Progenitor cell of endocrine pancreas (in vitro differentiated cells): ENCODE measurements at places on chromosomes 6 and 20. TPM values are rescaled to one million over a fixed set of nuclear protein-coding genes. Genes with fewer than 3 reads are reported as not detected.

GRCh38 chr6:18433059-18433458, 45.9 kb downstream of the RNF144B start:
- DNase-seq = no peak

- DNase-seq = no peak
These were observed 12.9 kb downstream of the LAMA5 start for GRCh38 chr20:62354031-62354808.

DNA sequence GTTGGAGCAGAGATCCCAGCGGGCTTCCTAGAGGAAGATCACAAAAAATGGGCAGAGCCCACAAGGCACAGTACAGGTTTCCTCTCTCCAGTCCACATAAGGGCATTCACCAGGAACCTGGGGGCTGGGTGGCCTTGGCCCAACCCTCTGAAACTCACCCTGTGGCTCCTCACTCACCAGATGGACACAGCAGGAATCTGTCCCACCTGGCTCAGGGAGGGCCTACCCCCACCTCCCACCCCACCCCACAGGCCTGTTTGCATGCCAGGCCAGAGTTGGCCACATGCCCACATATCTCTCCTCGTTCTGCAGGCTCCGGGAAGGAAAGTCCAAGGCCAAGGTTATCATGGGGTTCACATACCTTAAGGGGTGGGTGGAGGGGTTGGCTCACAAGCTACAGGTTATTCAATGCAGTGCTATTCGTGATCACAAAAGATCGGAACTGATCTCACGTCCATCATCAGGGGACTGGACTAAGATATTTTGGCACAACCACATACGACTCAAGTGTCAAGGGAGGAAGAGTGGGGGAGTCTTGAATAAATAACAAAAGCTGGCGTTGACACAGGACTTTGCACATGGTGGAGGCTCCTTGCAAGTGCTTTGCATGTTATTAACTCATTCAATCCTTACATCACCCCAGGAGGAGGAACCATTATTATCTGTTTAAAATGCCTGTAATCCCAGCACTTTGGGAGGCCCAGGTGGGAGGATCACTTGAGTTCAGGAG, 13.0 kb downstream of the RIPOR3 start:
- no peak for DNase-seq

DNA sequence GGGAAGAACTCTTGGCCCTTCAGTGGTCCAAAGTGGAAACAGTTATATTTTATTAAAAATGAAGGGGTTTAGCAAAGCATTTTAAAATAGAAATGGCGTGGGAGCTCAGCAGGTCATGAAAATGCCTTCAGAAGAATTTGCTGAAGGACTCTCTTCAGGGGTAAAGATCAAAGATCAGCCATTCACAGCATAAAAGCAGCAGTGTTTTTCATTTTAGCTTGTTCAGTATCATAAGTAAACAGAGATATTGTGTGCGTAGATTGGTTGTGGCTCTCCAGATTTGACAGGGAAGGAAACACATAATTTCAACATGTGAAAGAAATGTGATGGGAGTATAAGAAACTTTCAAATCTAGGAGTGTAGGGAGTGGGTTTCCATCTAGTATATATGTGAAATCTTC, 519.2 kb upstream of the MAP3K7 start:
- no peak for DNase-seq

DNA sequence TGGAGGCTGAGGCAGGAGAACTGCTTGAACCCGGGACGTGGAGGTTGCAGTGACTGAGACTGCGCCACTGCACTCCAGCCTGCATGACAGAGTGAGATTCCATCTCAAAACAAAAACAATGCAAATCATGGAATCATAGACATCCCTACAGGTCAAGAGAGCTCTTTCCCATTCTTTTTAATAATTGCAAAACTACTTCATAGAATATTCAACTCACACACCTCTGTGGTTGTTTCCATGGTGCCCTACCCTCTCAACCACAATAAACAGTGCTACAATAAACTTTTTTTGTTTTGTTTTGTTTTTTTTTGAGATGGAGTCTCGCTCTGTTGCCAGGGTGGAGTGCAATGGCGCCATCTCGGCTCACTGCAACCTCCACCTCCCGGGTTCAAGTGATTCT, 11.8 kb upstream of the ADNP start:
- DNase-seq = no peak

- DNase-seq = no peak
These were observed 17.9 kb downstream of the PNRC1 start for GRCh38 chr6:89098461-89098860.

- DNase-seq = no peak
These were observed 586.5 kb downstream of the EPM2A start for GRCh38 chr6:145148776-145149175.

- no peak for DNase-seq
These were observed 57.6 kb downstream of the DAAM2 start for GRCh38 chr6:39849764-39850163.

GRCh38 chr6:35044761-35045421, 96.2 kb downstream of the TCP11 start:
- no peak for DNase-seq

- no peak for DNase-seq
These were observed 27.5 kb upstream of the AFDN start for GRCh38 chr6:167799033-167799821.

GRCh38 chr20:9228774-9229450, 160.0 kb downstream of the PLCB4 start:
- DNase-seq = no peak

DNA sequence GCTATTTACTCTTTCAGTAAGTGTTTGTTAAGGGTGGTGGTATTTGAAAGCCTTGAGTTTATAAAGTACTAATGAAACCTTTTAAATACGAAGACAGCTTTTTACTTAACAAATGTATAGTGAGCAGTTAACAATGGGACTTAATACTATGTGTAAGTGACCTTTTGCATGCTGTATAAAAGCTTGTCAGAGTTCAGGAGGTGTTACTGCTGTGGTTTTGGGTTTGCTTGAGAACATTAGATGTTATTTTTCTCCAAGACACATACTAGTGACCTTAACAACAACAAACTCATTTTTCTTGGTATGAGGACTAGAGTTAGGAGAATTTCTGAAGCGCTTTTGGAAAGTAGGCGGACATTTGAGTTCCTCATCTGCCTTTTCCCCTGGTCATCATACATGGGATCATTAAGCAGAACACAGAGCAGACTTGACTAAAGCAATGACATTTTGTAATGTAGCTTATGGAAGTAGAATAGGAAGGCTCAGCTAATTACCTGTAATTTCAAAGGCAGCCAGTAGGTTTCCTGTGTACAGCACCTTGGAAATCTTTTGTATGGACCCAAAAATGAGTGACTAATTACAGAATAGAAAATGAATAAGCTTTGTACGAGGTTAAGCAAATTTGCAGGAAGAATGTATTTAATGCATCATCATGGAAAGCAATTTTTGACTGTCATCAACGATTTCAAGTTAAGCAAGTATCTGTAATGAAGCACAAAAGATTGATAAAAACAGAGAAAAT, 14.1 kb downstream of the CDYL start:
- DNase-seq = no peak

- DNase-seq = no peak
These were observed 112.8 kb downstream of the TOX2 start for GRCh38 chr20:44027343-44028002.

GRCh38 chr20:54105653-54106052, 35.3 kb upstream of the BCAS1 start:
- DNase-seq = no peak

GRCh38 chr6:166168616-166169548, 1.2 kb upstream of the TBXT start:
- no peak for DNase-seq

- no peak for DNase-seq
These were observed 9.5 kb downstream of the TMEM30A start for GRCh38 chr6:75275067-75275466.

DNA sequence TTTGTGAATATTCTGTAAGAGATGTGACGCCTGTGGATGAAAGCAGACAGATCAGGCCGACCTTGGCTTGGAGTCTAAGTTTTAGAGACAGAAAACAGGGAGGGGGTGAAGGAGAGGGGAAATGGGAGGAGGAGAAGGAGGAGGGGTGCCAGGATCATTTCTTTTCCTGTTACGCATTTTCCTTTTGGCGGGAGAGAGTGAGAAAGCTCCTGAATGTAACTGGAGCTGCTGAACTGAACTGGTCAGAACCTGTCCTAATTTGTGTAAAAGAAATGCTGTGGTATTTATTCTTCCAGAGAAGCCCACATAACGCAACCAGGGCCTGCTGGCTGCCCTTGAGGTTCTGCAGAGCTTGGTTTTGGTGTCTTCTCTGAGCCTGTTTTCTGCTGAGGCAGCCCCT, 41.9 kb downstream of the UTRN start:
- DNase-seq = no peak

- no peak for DNase-seq
These were observed 30.3 kb downstream of the RREB1 start for GRCh38 chr6:7138046-7138531.

GRCh38 chr6:143629104-143630080, 48.4 kb upstream of the PHACTR2 start:
- no peak for DNase-seq

GRCh38 chr6:18186540-18187250, 31.5 kb downstream of the KDM1B start:
- DNase-seq = no peak

GRCh38 chr6:13427801-13428582, 59.4 kb downstream of the GFOD1 start:
- no peak for DNase-seq

- DNase-seq = no peak
These were observed 423.7 kb upstream of the MARCKS start for GRCh38 chr6:113433335-113433991.

DNA sequence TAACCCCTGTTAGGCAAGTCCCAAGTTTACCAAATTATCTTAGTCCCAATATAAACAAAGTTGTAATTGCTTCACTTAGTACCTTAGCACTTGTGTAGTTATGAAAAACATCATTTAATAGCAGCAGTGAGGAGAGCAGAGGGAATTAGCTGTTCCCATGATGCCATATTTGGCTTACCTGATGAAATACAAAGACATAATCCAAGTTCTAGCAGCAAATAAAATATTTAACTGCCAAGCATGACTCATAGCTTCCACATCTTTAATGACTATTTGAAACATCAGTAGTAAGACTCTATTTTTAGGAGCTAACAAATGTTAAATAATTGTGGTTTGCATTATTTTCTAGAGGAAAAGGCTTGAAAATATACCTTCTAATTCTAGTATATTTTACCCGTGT, 94.0 kb upstream of the MCHR2 start:
- no peak for DNase-seq

DNA sequence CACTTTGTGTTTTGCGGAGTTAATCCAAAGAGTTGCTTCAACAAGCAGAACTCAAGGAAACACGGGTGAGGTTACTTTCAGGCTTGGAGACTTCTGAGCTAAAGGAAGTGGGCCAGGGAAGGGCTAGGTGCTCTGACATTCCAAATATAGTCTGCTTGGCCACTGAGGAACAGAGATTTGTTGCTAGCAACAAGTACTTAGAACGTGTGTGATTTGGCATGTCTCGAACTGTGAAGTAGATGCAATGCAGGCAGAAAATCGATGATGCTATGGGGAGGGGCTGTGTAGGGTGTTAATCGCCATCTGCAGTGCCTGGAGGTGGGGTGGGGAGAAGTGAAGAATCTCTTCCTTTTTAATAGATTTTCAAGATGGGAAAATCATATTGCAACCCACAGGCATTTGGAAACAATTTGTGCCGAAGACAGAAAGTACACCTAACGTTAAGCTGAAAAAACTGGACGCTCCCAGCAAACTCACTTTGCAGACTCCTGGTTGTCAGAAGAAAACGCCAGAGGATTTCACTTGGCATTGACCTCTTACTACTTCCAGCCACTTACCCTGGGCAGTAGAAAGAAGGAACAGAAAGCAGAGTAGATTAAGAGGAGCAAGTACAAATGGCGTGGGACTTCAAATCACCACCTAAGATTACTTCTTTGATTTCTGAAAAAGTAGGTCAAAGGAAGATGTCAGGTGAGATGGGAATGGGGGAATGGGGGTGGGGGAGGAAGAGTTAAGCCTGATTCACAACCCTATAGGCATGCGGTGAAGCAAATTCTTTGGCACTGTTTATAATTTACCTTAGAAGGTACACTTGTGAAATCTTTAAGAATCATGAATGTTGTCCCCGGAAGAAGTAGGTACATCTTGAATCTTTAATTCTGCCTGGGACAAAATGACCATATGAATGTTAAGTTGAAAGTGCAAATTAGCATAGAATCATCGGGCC, 314.1 kb downstream of the CD83 start:
- DNase-seq = no peak

DNA sequence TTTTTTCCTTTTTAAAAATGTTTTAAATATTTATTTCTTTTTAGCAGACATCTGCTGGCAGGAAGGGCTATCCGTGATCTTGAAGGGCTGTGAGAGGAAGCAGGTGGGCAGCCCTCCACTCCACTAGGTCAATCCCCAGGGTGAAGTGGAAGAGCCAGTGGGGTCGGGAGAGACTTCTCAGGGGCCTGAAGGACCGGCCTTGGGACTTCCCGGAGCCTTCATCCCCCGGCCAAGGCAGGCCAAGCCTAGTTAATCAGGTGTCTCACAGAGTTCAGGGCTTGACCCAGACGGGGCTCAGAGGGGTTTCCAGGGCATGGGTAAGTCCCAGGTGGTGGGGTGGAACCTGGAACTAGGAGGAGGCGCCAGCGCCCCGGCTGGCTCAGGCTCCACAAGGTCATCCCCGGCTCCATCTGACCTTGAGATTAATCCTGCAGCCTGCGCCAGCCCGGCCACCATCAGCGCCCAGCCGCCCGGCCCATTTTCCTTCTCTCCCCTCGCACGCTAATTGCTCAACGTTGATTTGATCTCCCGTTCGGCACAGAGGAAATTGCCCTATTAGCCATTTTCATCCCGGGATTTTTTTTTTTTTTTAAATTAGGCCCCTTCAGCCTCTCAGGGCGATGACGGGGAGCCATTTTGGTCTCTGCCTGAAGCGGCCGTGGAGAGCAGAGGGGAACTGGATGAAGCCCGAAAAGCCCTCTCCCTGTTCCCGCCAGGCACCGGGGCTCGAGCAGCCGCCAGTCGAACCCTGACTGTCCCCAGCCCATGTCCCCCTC, 44.4 kb downstream of the MDFI start:
- DNase-seq = no peak

DNA sequence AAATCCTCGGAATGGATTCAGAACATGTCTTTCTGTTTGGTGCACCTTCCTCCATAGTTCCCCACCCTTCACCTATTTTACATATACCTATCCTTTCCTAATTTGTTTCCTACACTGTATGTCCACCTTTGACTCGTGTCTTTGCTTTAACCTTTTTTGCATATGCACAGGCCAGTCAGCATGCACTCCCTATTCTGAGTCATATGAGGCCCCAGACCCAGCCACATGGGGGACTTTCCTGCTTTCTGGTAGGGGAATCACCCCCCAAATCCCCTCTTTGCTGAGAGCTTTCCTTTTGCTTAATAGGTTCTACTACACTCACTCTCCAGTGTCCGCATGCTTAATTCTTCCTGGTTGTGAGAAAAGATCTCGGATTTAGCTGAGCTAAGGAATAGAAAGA, 393.8 kb upstream of the IMPG1 start:
- DNase-seq = no peak

- DNase-seq = no peak
These were observed 109.2 kb downstream of the NCOA3 start for GRCh38 chr20:47610945-47611250.

The SYS1 gene
- total RNA-seq = 31.1 and 31.9 TPM in 2 replicates

The SYNE1 gene
- total RNA-seq = 43.8 and 58.8 TPM in 2 replicates

The CD93 gene
- 0.04 TPM in 1 of 2 replicates, not detected in the other for total RNA-seq

The CDC5L gene
- 30.4 and 30.5 TPM in 2 replicates for total RNA-seq

The SCRT2 gene
- total RNA-seq = not detected in 2 replicates

The FKBP1C gene
- total RNA-seq = 0.44 and 0.89 TPM in 2 replicates

The PHF1 gene
- total RNA-seq = 58.1 and 58.4 TPM in 2 replicates

The FRK gene
- total RNA-seq = 8.6 and 8.8 TPM in 2 replicates

The OTOR gene
- not detected in 2 replicates for total RNA-seq

The NFS1 gene
- 13.7 and 16.8 TPM in 2 replicates for total RNA-seq

The EYS gene
- 0.44 and 0.46 TPM in 2 replicates for total RNA-seq

The C20orf144 gene
- 0.27 TPM in 1 of 2 replicates, not detected in the other for total RNA-seq

The C6orf62 gene
- 88.6 and 90.0 TPM in 2 replicates for total RNA-seq

The SIRPA gene
- 15.2 and 16.2 TPM in 2 replicates for total RNA-seq

The FBXO5 gene
- total RNA-seq = 20.9 and 21.8 TPM in 2 replicates
